ENCODE measurements at places on chromosomes 1 and 21.

GRCh38 chr21:36799869-36800268, 101.0 kb downstream of the SIM2 start:
- DNase-seq, result no peak

DNA sequence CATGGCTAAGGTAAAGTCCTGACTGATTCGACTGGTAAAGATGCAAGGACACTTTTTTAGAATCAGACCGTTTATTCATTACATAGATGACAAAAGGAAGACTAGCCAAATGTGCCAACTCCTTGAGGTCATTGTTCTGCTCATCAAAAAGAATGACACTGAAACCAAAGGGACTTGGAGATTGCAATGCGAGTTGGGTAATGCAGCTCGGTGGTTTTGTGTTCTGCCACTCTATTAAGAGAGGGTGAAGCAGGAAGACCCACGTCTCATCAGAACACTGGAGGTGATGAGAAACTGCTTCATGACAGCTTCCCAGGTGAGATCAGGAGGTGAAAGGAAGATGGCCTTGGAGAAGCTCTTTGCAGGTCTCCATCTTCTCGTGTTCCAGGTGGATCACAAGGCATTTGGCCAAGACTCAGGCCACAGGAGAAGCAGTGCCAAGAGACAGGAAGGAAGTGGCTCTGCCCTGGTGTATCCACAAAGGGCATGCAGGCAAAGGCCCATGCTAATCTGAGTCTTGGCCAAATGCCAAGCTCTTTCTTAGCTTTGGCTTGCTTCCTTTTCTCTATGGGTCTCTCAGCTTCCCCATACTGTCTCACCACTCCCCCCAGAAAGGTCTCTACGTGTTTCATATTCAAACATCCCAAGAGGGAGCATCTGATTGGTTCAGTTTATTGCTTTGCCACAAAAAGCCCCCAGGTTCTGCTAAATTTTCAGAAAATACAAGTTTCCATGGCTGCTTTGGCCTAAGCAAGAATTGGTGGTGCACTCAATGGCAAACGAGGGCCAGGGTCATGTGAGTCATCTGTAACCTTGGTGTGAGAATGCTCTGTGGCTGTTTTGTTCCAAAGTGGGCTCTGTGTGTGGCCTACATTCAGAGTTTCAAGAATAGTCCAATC, 5.7 kb upstream of the CCT8 start:
- no peak for DNase-seq

DNA sequence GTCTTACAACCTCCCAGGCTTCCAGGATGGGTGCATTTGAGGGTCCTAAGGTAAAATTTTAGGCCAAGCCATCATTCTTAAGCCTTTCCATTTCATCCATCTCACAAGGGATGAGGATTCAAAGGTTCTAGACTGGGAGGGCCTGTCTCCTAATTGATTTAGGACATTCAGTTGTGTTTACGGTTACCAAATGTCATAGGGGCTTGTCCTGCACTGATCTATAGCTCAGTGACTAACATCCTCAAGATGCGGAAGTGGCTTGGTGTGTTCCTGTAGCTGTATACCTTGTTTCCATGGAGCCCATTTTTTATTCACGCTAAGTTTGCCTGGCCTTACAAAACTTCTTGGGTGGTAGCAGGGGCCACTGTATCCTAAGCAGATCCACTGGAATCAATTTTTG, 52.8 kb downstream of the DUSP10 start:
- DNase-seq, result no peak

- DNase-seq, result no peak
Measured at GRCh38 chr1:101920577-101920976, 76.1 kb downstream of the OLFM3 start.

DNA sequence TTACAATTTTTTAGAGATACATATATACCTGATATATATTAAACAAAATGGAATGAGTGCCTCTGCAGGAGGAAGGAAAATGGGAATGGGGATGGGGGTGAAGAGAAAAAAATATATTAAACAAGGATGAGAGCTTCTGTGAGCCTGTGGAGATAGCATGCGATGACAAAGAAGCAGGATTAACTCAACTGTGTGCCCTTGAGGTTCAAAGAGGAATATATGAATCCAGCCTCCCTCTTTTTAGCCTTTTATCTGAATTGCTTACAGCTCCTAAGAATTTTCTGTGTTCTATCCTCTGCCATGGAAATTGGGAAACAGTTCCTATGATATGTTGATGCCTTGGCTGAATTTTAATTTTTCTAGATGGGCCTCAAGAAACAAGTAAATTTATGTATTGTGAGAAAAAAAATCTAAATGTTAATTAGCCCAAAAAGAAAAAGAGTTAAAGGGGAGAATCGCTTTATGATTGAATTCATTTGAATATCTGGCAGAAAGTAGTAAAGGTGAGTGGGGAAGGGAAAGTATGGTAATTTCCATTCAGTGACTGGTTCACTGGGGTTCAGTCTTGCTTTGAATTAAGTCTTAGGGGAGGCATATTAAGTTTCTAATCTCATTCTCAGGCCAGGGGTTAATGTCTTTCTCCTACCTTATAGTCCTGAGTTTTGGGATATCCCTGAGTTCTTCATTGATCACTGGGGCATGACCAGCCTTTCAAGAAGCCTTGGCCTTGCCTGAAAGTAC, 106.3 kb upstream of the HMCN1 start:
- DNase-seq, result no peak

GRCh38 chr1:203207751-203208150, 21.2 kb upstream of the CHI3L1 start:
- DNase-seq, result no peak

- DNase-seq, result no peak
Measured at GRCh38 chr1:40684669-40685068, 6.8 kb upstream of the NFYC start.

- DNase-seq, result no peak
Measured at GRCh38 chr1:38563942-38564735, 295.4 kb downstream of the RRAGC start.

GRCh38 chr1:64669098-64669675, 75.7 kb upstream of the RAVER2 start:
- no peak for DNase-seq

DNA sequence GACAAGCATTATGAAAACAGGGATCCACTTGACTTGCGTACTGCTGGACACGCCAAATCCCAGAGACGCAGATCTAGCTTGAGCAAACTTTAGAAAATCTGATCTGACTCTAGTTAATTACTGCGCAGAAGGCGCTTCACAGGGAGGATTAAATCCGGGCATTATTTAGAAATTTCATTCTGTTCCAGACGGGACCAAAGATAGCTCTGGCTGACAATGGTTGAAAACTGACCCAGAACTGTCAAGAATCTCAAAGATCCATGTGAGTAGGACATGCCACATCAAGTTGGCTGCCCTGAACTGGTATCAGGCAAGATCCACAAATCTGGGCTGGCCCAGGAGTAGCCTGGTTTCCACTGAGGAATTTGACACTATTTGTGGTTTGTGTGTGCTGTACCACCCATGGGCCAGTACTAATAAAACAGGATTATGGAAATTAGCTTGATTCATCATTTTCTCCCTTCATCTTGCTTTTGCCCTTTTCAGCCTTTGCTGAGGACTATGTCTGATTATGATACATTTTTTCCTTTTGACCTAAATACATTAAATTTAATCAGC, 171.0 kb downstream of the VAV3 start:
- DNase-seq, result no peak

- no peak for DNase-seq
Measured at GRCh38 chr1:234531151-234531635, 52.2 kb upstream of the TARBP1 start.

GRCh38 chr1:1419813-1420653, 1.0 kb downstream of the ANKRD65 start:
- DNase-seq, result peak; percentile 44

- DNase-seq, result peak; percentile 82
Measured at GRCh38 chr1:37486680-37487618, 12.6 kb downstream of the ZC3H12A start.

Measured in femur (tissue), 1 donor.